Spinal cord (tissue), 10 donors: ENCODE measurements at places on chromosomes 2 and 18.

GRCh38 chr2:136173126-136173525 lies 55.2 kb upstream of the CXCR4 start:
- no peak for DNase-seq

DNA sequence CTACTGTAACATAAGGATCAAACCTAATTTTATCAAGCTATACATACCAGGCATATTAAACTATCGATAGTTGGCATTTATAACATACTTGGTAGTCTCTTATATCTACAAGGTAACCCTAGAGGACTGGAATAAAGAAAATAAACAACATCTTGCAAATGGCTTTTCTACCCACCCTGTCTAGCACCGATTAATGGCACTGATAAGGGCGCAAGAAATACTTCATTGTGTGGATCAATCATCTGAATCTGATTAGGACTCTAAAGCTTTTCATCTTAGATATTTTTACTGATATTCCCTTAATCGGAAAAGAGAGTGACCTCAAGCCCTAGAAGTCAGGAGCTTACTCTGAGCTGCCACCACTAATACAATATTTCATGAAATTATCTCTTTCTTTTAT lies 1461.7 kb upstream of the PIK3C3 start:
- no peak for DNase-seq

DNA sequence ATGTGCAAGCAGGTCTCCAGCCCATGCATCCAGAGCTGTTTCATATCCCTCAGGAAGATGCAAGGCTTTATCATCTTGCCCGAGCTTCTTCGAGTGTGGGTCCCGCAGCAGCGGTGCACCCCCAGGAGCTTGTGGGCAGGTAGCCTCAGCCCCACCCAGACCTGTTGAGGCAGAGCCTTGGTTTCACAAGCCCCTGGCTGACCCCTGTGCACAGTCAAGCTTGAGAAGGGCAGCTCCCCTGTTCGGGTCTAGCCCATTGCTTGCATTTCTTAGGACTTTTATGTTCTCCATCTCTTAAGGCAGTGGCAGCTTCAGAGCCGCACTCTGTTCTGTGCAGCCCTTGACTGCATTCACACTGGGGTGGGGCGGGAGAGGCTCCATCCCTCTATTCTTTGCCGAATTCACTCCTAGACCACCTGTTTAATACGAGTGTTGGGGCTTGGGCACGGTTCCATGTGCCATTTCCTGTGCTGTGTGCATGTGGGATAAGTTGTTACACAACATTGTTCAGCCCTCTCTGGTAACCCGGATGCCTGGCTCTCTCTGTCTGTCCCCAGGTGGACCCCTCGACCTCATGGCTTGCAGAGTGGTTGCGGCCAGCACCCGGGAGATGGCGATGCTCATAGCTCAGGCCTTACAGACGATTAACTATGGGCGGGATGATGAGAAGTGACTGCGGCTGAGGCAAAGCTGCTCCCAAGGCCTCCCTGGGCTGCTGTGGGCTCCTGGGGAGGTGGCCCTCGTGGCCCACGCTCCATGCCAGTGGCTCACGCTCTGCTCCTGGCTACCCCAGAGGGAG lies 48.7 kb downstream of the IMPA2 start:
- DNase-seq: no peak

GRCh38 chr2:217827430-217828201 lies 175.2 kb downstream of the TNS1 start:
- no peak for DNase-seq

DNA sequence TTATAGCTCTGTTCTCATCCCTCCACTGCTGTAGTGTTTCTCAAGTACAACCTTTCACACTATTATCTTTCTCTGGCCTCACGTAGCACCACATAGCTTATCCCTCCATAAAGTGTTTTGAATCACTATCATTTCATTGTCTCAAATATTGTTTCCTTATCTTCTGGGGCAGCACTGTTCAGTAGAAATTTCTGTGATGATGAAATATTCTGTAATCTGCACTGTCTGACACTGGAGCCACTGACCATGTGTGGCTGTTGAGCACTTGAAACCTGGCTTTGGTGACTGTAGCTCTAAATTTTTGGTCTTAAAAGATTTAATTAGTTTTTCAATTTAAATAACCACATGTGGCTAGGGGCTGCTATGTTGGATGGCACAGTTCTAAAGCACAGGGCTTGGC lies 78.9 kb downstream of the CPS1 start:
- no peak for DNase-seq

DNA sequence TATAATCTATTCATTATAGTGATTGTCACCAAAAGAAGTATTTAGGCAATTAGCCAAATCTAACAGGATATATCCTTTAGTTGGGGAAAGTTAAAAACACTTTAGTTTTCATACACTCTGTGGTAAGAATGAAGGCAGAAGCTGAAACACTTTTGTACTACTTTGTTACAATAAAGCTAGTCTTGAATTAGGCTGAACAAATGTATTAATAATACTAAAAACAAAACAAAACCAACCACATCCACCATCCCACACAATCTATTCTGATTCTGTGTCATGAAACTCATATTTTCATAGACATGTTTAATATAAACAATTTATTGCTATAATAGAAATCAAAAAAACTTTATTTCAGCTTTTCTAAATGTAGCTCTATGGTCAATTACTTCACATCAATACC lies 508.8 kb downstream of the ZEB2 start:
- no peak for DNase-seq

GRCh38 chr2:189516546-189516945 lies 64.0 kb downstream of the SLC40A1 start:
- no peak for DNase-seq

GRCh38 chr2:75605770-75606529 lies 40.6 kb upstream of the MRPL19 start:
- no peak for DNase-seq

- peak; percentile 95 for DNase-seq
These were observed at the start of gene CEP192 for GRCh38 chr18:12990967-12991820. Gene CEP192 (plus strand): TSS chr18:12991362. CDS start chr18:12999425, 8,063 bp downstream.

DNA sequence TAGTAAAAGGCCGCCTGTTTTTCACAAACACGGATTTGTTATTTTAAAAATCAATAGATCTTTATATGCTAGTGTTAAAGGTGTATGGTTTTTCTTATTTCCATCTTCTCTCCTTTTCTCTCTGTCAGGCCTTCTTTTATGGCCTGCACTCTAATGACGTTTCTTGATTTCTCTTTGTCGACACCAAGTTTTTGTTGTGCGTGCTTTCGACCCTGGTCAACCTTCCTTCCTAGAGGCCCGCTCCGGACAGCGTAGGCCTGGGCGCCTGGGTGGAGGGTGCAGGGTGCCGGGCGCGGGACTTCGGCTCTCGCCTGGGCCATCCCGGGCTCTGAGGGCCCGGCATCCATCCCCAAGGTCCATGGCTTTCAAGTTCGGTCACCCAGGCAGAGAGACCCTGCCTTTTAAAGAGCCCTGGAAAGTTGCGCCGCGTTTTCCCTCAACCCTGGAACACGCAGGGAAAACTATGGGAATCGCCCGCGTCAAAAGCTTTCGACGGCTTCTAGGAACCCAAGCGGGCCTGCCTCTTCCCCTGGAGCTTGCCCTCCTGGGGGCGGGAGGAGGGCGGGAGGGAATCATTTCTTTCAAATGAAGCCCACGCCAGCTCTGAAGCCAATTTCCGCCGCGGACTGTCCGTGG lies 4.1 kb upstream of the SATB2 start:
- peak; percentile 51 for DNase-seq

DNA sequence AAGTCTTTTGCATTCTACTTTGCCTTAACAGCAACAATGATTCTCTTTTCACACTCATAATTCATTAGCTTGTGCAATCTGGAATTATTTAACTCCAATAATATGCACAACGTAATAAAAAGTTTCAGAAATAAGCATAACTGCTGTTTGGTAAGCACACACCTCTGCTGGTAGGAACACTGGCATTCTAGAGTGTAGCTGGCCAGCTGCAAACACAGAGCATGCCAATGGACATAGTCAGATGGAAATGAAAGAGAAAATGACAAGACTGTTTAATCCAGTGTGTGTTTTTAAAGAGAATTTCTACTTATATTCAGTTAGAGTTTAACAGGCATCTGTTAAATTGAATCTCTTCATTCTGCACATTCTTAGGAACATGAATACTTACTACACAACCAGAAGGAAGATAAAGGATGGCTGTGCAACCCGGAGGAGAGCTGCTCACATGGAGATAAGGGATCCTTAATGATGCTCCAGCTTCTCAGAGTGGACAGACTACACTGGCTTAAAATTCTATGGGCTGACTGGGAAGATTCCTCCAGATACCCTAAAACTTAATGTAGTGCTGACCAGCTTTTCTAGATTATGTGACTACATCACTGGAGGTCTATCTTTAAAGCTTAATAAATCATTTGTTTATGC lies 94.6 kb upstream of the CHAC2 start:
- DNase-seq: no peak

- no peak for DNase-seq
These were observed 52.0 kb downstream of the BCL2L11 start for GRCh38 chr2:111172666-111173065.

DNA sequence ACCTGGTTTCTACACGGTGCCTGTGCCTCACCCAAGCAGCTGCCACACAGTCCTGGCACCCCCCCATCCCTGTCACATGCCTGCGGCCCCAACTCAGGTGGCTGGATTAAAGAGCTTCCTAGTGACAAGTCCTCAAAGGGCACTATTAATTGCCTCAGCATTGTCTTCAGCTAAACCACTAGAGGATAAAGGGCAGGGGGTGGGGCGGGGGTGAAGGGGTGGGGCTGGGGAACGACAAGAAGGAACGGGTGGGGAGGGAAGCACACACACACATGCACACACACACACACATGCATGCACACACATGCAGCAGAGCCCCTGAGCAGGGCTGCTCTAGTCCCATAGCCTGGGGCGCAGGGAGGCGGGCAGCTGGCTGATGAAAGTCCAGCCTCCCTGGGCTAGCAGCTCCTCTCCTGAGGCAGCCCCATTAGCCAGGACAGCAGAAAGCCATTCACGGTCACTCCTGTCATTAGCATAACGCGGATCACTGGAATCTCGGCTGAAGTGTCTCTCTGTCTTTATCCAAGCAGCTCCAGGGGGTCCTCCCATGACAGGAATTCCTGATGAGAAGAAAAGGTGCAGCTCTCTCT lies 7.4 kb upstream of the TEX261 start:
- DNase-seq: no peak

DNA sequence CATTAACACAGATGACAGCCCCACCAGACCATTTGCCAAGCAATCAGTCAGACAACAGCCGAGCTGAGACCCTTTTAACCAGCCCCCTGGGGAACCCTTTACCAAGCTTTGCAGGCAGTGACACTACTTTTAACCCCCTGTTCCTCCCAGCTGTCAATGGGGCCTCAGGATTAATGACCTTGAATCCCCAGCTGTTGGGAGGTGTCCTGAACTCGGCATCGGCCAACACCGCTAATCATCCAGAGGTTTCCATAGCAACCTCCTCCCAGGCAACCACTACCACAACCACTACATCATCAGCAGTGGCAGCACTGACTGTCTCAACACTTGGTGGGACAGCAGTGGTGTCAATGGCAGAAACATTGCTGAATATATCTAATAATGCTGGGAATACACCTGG lies 160.9 kb upstream of the EPC2 start:
- peak; percentile 12 for DNase-seq

DNA sequence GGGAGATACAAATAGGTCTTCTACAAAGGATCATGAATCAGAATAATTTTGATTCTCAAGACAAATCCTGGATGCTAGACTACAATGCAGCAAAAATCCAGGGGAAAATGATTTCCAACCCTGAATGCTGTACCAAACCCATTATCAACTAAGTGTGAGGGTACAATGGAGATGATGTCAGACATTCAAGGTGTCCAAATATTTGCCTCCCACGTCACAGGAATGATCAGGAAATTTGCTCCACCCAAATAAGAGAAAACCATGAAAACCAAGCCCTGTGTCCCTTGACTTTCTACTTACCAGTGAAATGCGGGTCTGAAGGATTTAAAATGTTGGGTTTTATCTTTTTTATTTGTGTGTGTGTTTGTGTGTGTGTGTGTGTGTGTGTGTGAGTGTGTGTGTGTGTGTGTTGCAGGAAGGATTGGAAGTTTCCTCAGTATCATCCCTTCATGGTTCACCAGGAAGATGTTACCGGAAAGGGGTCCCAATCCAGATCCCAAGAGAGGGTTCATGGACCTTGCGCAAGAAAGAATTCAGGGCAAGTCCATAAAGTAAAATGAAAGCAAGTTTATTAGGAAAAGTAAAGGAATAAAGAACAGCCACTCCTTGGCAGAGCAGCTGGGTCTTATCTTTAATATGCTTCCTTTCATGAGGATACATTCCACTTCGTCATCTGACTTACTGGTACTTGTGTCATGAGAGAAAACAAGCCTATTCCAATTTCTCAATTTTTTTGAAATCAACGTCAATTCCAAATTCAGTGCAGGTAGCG lies 61.1 kb upstream of the ID2 start:
- no peak for DNase-seq

DNA sequence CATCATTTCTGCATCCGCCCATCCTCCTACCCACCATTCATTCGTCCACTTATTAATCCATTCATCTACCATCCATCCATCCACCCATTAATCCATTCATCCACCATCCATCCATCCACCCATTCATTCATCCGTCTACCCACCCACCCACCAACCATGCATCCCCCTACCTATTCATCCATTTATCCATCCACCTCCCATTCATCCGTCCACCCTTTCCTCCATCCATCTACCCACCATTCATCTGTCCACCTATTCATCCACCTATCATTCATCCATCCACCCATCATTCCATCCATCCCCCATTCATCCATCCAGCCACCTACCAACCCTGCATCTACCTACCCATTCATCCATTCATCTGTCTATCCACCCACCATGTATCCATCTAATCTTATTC lies 83.5 kb upstream of the MCFD2 start:
- DNase-seq: no peak
